ENCODE measurements at places on chromosomes 2 and 18.
A peak's percentile ranks its signal among the peaks of the same experiment; 100 is the strongest.

DNA sequence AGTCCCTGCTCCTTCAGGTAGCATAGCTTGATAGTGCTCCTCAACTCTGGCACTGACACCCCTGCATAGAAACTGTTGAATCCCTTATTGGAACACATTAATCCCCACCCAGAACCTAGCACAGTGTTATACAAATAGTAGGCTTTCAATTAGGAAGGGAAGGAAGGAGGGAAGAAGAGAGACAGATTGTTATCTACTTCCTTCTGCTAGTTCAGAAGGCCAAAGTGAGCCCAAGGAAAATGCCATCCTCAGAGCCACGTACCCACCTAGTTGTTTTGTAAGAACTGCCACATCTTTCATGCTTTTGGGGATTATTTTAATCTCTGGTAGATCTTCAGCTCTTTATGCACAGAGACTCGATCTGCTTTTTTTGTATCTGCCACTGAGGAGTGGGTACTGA lies 75.1 kb downstream of the CLHC1 start:
- DNase-seq: no peak

GRCh38 chr2:18682681-18683080 lies 93.3 kb upstream of the NT5C1B start:
- no peak for DNase-seq

DNA sequence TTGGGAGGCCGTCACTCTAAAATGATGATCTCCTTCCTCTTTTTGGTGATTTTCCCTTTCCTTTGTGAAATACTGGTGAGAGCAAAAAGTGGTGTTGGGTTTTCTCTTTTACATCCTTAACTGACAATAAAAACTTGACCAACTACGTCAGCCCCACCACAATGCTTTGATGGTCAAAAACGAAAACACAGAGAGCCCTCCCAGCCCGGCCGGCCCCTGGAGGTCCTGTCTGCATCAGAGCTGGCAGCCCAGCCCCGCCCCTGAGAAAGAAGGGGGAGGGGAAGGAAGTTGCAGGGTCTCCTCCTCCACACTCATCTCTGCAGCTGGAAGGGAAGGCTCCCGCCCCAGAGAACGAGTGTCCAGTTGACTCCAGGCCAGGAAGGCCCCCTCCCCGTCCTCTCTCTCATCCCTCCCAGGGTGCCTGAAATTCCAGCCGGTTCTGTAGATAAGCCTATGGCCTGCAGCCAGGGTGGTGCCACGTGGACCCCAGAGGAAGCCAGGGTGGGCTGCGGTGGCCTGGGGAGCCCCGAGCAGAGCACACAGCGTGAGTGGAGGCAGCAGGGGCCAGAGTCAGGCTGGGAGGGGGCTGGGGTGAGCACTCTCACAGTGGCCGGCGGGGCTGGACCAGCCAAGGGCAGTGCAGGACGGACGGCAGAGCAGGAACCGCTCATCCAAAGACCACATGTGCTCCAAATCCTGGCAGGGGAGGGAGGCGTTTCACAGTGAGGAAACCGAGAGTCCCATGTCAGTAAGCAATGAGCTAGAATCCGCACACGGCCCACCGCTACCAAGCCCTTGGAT lies 19.8 kb downstream of the BIN1 start:
- DNase-seq: no peak

- DNase-seq: no peak
Measured at GRCh38 chr2:54666634-54667265, 56.7 kb upstream of the EML6 start.

- no peak for DNase-seq
Measured at GRCh38 chr2:241232736-241233575, 44.5 kb downstream of the ANO7 start.

GRCh38 chr2:239035997-239036731 lies 188.3 kb downstream of the TWIST2 start:
- DNase-seq: peak; percentile 36

DNA sequence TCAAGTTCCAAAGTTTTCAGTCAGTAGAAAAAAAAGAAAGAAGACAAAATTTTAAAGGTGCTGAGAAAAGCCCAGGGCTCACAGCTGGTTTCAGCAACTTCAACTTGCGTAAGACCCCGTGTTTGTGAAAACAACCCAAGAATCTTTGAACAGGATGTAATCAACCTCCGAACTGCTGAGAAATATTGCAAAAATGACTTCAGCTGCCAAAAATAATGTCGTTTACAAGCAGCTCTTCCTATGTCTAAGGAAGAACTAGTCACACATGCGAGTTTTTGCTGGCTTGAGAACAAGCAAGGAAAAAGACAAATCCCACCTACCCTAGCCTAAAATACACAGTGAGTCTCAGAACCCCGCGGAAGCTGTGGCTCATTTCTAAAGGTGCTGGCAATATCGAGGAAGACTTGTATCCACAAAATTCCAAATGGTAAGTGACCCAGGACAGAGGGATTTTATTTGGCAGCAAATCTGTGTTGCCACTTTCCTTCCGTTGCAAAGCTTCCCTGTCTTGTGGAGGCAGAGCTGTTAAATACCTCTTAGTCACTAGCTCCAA lies 59.8 kb upstream of the SLC8A1 start:
- no peak for DNase-seq

DNA sequence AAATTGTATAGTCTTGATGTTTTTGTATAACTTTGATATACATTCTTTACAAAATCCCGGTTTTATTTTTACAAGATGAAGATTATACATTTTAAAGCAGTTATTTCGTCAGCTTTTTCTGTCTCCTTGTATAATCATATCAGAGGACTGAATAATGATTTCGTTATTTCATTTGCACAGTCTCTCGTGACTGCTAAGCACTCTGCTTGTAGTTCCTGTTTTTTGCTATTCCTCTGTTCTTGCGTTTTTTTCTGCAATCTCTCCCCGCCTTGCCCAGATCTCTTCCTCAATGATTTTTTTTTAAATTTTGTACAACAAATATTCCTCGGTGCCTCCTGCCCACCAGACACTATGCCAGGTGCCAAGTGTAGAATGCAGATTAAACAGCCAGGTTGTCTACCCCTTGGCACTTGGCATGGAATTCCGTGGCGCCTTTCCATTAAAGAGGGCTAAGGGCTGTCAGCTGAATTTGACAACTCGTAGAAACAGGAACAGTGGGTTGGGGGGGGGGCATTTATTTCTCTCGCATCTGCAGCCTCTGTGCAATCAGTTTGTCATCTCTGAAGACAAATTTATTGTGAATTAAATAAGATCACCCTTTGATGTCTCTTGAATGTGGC lies 69.6 kb downstream of the KLHL29 start:
- no peak for DNase-seq

- peak; percentile 52 for DNase-seq
Measured at GRCh38 chr18:23871410-23871809, 143.1 kb upstream of the TTC39C start.

- DNase-seq: peak; percentile 20
Measured at GRCh38 chr2:60294901-60295635, 258.4 kb downstream of the BCL11A start.

DNA sequence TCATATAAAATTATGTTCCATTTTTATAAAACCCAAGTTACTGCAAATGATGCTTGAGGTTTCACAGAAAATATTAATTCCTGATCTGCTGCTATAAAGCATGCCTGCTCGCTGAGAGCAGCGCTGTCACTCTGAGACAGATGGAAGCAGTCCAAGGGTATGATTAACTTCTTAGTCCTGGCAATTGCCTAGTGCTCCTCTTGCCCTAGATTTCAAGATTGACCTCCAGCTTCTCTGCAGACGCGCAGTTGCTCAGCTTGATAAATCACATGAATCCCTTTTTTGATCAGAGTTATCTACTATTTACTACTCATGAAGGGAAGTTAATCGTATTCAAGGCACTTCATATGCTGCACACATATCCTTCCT lies 154.6 kb upstream of the REV1 start:
- no peak for DNase-seq

DNA sequence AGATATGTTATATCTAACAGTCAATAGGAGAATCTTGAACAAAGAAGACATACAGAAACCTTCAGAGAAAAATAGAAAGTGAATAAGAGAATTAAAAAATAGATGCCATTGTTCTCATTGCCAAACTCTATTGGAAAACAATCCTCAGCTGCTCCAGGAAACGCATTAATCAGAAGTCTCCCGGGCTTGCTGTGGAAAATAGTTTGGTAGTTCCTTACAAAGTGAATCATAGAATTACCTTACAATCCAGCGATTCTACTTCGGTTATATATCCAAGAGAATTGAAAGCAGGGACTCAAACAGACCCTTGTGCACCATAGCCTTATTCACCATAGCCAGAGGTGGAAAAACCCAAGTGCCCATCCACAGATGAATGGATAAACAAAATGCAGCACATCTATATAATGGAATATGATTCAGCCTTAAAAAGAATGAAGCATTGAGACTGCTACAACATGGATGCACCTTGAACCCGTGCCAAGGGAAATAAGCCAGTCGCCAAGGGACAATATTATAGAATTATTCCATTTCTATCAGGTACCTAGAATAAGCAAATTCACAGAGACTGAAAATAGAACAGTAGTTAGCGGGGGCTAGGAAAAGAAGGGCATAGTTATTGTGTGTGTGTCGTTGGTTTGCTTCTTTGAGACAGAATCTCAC lies 21.9 kb upstream of the CHRNA1 start:
- DNase-seq: no peak

- no peak for DNase-seq
Measured at GRCh38 chr18:25661831-25662230, 309.9 kb upstream of the ZNF521 start.

GRCh38 chr18:46226461-46226860 lies 122.3 kb downstream of the HAUS1 start:
- no peak for DNase-seq

- DNase-seq: no peak
Measured at GRCh38 chr2:204261846-204262245, 283.4 kb upstream of the PARD3B start.

DNA sequence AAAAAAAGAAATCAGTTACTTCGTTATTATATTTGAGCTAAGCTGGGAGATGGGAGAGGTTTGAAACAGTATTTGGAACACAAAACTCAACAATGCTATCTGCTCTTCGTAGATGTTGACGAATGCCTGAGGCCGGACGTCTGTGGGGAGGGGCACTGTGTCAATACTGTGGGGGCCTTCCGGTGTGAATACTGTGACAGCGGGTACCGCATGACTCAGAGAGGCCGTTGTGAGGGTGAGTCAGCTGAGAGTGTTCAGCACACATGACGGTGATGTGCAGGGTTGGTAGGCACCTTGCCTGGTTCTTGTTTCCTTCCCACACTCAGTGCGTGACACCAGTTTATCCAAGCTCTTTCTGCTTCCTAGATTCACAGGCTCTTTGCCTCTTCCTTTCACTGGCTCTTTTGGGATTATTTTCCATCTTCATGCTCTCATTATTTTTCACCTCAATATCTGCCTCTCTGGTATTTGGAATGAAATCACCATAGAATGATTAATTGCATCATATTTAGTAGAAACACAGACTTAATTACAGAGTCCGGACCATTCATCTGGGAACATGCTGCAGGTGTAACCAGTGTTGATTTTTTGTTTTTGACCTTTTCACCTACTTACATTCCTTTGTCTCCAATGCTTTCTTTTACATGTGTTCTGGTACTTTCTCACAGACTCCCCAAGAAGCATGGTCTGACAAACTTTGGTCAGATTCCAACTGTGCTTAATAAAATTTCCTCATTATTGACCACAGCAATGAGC lies 200.6 kb upstream of the RASGRP3 start:
- DNase-seq: peak; percentile 89

- no peak for DNase-seq
Measured at GRCh38 chr2:108413711-108414095, 35.3 kb upstream of the GCC2 start.

DNA sequence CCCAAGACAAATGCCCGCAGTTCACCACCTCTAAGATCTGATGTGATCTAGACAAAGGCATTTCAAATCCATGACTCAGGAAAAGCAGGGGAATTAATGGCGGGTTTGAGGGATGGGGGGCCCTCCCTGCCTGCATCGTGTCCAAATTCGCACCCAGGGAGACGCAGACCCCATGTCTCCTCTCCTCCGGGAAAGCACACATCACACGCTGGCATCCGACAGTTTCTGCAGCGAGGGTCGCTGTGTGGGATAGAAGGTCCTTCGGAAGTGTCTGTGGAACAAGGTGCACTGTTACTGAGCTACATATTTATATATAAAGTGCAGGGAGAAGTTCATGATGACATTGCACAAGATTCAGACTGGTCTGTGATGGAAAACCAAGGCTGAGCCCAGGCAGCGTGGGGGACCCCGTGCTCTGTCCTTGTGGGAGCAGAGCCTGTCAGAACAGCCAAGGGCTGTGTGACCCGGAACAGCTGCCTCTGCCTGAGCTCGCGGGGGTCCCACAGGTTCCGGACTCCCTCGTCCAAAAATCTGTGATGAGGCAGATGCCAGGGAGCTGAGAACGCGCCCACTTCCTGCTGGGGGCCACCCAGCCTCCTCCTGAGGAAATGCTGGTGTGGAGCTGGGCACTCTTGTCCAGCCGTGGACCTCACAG lies 82.3 kb upstream of the CTDP1 start:
- no peak for DNase-seq

- no peak for DNase-seq
Measured at GRCh38 chr2:48043746-48044145, 137.4 kb upstream of the FBXO11 start.

DNA sequence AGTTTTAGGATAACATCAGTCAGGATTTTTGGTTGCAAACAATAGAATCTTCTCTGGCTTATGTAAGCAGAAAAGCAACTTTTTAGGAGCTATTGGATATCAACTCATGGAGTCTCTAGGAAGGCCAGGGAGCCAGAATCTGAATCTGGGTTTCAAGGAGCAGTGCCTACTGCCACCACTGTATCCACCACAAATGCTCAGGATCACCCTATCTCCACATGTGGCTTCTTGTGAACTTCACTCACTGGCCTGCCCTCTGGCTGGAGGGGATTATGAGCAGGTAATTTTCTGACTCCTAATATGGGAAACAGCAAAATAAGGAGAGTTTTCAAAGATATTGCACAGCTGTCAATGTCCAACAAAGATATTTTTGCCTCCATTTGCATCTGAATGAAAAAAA lies 142.9 kb downstream of the PKP4 start:
- no peak for DNase-seq

DNA sequence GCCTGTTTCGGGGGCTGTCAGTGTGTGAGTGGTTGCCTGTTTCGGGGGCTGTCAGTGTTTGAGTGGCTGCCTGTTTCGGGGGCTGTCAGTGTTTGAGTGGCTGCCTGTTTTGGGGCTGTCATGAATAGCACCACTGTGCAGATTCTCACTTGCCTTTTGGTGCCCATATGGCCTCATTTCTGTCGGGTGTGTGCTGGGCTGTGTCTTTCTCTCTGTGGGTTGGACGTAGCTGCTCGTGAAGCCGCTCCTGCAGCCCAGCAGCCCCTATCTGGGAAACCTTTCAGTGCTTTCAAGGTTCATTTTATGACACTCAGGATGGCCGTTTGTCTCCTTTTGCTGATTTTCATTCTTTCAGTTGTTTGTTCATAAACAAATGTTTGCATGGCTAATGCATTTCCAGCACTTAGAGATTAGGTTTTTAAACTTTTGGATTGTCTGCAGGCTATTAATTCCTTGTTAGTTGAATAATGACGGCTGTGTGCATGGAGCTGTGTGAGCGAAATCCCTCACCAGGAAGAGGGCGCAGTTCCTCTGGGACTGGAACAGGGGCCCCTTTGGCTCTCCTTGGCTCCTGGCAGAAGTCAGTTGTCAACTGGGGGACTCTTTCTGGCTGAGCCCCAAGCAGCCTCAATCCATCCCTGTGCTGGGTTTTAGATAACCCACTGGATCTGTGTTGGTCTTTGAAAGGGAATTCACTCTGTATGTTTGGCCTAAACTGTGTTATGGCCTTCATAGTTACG lies 10.8 kb downstream of the AGAP1 start:
- no peak for DNase-seq
